ENCODE measurements at places on chromosomes 3 and 15.

DNA sequence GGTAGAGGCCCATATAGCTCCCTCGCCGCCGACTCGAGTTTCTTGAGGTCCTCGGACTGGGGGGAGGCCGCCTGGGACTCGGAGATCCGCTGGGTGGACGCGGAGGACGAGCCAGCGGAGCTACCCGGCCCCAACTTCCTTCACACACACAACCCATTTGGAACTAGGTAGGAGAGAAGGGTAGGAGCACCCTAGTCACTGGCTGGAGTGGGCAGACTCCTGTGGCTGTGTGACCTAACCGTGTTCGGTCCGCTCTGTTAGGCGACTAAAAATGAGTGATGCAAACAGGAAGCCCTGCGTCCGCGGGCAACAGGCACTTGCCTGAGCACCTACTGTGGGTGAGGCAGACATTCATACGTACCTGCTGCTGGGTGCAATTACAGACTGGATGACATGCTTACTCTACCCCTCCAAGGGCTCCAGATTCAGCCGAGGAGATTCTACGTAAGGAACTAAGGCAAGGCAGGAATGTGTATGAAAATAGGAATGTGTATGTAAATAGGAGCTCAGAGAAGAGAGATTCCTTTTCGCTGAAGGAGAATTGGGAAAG is 4.6 kb upstream of the SIN3A start:
- no peak for DNase-seq

DNA sequence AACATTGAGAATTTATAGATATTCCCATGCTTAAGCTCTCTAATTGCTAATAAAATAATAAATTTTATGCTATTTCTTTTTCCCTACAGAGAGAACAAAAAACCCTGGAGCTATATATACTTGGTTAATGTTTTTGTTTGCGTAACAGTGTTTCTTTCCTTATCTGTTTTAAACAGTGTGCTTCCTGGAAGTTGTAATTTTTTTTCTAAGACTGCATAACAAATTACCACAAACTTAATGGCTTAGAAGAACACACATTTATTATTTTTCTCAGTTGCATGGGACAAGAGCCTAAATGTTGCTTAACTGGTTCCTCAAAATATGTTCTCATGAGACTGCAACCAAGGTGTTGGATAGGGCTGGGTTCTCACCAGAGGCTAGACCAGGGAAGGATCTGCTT is 49.7 kb upstream of the DPH6 start:
- DNase-seq, result no peak

DNA sequence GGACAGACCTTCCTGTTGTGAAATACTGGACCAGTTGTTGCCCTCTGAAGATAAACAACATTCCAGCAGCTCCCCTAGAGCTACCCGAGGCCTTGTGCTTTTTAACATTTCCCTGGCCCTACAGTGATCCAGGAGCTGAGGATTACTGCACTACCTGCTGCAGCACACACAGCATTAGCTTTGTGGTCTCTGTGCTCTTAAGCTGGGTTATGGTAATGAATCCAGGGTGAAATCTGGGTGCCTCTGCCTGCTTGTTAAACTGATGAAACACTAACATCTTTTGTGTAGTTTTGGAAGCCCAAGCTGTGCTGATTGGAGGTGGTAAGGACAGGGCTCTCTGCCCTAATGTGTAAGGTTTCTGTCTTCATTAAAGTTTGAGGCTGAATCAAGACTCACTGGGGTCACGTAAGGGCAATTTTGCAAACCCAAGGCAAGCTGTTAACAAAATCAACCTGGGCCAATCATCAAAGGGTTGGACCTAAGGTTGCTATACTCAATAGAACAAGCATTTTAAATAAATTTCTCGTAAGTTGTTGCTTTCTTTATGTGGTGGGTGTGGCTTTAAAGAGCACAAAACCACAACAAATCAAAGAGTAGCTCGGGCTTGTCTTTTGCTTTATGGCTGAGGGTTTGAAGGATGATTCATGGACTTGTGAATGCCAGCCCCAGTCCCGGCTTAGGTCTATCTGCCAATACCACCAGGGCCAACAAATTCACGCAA is 183.9 kb downstream of the TPRG1 start:
- peak; percentile 84 for DNase-seq

DNA sequence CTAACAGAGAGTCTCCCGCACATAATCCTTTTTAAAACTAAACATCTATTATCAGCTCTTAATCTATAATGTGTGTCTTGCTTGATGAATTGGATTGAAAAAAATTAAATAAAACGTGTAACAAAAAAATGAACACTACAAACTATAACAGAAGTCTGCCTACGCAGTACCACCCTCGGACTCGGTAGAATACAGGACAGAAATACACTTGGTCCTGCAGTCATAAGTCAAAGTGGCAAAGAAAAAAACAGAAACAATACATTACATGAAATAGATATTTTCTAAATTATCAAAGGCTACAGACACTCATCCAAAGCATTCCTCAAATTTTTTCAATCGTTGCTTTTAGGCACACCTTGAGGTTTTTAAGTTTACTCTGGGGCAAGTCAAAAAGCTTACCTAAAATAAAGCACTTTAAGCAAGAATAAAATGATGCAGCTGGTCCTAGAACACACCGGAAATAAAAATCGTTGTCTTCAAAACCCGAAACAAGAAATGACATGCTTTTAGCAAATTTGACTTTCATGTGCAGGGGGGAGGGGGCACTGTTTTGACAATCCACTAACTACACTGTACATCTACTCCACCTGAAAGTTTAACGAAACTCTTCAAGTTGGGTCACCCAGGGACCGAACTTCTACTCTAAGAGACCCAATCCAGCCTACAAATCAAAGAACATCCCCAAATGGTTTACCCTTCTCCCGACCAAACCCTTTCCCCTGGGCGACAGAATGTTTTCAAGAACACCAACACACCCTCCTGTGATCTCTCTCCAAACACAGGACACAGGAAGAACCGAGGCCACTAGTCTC is 1.3 kb downstream of the ADAM10 start:
- DNase-seq, result no peak

- no peak for DNase-seq
Observed at GRCh38 chr3:197791892-197792647, 1.0 kb downstream of the LRCH3 start.

DNA sequence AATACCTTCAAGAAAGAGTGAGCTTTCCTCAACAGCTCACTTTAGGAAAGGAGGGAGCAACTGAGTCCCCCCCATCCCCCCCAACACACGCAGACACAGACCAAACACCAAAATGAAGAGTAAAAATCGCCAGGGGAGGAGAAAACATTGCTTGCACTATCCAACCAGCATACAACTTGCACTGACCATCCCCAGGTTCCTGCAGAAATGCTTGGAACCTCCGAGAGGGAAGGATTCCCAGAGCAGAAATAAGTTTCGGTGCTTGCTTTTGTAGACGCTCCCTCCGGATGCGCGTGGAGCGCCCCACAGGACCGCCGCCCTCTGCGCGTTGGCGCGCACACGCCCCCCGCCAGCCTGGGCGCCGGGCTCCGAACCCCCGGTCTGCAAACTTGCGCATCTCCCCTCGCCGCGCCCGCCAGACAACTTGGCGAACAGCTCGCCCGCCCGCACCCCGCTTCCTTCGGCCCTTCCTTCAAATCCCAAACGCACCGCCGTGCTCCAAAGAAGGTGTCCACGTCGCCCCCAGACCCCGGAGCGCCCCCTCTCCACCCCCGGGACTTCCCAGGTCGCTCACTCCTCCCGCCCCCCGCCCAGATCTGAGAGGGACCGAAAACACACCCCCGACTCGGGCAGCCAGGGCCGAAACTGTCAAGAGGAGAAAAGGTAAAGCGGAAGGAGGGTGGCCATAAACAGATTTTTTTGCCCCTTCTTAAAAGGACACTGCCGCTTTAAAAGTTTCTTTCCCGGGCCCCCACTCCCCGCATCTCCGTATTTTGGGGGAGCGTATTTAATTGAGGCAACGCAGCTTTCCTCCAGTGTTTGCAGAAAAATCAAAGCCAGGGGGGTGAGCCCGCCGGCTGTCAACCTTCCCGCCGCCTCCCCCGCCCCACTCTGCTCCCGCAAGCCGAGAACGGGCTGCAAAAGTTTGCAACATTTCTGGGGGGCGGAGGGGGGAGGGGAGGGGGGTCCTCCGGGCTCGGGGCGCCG is 859 bp downstream of the RORA start:
- DNase-seq, result no peak

- DNase-seq, result no peak
Observed at GRCh38 chr3:197407053-197407452, 108.6 kb upstream of the DLG1 start.

- no peak for DNase-seq
Observed at GRCh38 chr3:16337856-16338540, 73.0 kb downstream of the OXNAD1 start.

DNA sequence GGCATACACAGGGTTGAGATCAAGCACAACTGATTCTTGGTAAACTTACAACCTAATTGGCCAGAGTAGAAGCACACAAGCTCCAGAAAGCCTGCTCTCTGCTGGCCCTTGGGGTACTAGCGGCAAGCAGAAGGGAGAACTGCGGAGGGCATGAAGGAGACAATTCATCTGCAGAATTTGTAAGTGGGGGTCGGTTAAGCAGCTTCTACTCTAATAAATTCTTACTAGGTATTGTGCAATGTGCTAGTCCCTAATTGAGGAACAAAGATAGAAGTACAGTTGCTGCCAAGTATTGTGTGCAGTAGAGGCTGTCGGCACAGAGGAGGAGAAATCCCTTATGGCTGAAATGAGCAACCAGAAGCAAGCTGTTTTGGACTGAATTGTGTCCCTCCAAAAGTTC is 91.2 kb upstream of the VEPH1 start:
- DNase-seq, result no peak

DNA sequence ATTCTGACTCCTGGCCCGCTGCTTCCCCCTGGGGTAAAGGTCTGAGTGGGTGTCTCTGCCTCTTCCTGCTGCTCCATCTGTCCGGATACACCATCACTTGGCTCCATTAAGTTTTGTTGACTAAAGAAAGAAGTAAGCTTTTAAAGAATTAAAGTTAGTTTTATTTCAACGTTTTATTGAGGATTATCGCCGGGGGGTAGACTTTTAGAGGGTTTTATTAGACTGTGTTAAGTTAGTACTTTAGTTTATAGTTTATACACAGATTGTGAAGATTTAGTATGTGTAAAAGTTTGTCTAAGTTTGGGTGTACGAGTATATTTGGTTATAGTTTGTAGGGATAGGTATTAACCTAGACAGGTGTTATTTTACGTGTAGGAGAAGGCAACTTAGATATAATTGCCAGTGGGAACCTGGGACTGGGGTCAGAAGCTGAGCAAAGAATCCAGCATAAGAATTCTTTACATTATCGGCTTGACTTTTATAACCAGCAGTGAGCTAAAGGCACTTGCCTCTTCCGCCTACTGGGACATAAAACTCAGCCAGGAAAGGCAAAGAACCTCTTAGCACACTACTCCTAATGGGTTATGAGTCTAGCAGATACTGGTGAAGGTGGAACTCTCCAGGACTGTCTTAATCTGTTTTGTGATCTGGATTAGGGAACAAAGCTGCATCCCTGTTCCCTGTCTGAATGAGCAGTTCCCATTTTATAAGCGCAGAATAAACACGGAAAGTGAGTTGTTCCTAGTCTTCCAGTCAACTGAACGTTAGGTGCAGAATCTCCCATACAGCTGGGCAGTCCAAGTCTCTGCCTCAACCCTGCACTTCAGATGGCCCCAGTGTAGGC is 131.3 kb downstream of the FAM43A start:
- no peak for DNase-seq

- no peak for DNase-seq
Observed at GRCh38 chr15:99303907-99304306, 52.6 kb downstream of the LRRC28 start.

- DNase-seq, result no peak
Observed at GRCh38 chr3:72763751-72764440, 84.3 kb downstream of the SHQ1 start.

DNA sequence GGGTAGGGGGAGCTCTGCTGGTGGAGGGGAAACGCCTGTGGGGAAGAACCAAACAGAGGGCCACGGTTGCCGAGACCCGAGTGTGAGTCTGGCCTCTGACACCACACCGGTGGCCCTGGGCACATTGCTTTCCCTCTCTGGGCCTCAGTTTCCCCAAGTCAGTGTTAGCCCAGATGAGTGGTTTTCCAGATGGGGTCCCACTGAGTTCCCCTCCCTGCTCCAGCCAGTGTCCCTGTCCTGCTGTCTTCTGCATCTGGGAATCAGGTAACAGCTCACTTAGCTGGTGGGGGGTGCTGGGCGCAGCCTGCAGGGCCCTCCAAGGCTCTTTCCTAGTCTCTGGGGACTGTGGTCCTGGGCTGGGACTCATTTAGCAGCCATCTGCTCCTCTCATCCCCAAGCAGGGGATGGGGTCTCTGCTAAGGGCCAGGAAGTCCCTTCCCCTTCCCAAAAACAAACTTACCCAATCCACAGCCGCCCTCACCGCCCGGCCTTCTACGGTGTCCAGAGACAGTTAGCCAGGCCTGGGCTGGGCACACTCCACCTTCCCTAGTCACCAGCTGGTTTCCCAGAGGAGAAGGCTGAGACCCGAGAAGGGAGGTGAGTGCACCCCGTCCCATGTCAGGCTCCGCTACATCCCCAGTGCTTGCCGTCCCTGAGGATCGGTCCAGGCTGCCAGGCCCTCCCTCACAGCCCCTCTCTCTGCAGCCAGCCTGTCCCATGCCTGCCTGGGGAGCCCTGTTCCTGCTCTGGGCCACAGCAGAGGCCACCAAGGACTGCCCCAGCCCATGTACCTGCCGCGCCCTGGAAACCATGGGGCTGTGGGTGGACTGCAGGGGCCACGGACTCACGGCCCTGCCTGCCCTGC is 676 bp downstream of the GP9 start:
- no peak for DNase-seq

GRCh38 chr3:129662191-129662608 is 55.7 kb upstream of the PLXND1 start:
- DNase-seq, result no peak

DNA sequence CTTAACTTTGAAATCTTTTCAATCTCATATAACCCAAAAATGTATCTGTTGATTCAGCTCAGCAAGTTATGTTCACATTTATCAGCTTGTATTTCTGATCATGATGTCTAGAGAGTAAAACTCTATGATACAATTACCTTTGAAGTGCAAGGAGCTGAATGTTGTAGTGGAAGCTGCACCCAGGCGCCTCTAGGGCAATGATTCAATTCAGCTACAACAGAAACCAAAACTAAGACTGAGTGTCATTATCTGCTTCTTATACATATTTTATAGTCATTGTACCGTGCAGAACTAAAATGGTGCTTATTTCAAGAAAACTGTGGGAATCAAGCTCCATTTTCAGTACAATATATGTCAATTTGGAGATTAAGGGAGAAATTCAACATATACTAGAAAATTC is 1237.5 kb downstream of the ZPLD1 start:
- DNase-seq, result no peak

DNA sequence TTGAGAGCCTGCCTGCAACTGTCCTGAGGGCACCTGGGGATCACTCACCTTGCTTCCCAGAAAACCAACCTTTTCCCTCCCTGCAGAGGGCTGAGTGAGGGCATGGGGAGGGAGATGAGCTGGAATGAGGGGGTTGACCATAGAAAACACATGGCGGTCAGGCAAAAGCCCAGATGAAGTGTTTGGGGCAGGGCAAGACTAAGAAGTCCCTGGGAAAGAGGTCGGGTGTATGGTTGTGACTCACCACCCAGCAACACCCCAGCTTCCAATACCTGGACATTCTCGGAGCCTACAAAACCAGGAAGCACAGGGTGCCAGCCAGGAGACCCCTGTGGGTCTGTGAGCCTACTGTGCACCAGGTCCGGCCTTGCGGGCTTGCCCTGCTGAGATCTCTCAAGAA is 95.3 kb upstream of the ATP2B2 start:
- no peak for DNase-seq

- no peak for DNase-seq
Observed at GRCh38 chr3:124666067-124666466, 64.2 kb upstream of the UMPS start.

Data from AG09309 (cell line).